Ammon's horn (tissue), 1 donor: ENCODE measurements at places on chromosomes 12 and 14.
A peak's percentile ranks its signal among the peaks of the same experiment; 100 is the strongest.

GRCh38 chr12:70351076-70351475 lies 15.0 kb upstream of the KCNMB4 start:
- DNase-seq, result no peak

DNA sequence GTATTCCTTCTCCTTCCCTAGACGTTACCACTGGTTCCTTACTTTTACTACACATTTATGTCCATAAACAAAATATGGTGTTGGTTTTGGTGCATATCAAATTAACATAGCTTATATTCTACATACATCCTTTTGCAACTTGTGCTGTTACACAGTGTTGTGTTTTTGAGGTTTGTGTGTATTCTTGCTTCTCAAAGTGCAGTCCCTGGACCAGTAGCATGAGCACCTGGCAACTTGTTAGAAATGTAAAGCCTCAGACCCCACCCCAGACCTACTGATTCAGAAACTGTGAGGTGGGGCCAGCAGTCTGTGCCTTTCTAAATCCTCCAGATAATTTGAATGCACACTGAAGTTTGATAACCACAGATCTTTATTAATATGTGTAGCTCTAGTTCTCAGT lies 65.9 kb downstream of the RNFT2 start:
- DNase-seq, result no peak

DNA sequence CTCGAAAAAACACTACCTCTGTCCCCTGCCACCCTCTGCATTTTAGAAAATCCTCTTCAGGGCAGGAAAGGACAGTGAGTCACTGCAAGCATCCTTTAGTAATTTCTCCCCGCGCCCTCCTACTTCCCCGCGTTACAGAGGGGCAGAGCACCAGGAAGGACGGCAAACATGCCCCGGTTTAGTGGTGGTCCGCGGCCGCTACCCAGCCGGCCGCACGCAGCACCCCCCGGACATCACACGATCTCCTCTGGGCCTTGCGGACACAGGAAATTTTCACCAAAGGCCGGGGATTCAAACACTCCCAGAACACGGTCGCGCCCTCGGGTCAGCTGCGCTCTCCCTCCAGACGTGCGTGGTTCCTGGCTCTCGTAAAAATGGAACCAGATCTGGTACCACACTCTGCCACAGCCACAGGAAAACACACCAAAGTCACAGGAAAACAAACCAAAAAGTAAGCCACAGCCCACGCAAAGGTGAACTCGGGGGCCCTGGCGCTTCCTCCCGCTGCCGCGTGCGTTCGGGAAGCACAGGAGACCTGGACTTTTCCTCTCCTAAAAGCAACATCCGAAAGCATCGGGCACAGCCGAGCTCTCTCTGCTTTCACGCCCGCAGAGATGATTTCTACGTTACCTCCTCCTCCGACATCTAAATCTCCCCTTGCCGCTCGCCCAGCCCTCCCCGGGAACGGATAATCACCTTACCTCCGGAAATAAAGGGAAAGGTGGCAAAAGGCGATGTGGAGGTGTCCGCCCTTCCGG lies 839 bp downstream of the SLC38A1 start:
- DNase-seq, result peak; percentile 23

DNA sequence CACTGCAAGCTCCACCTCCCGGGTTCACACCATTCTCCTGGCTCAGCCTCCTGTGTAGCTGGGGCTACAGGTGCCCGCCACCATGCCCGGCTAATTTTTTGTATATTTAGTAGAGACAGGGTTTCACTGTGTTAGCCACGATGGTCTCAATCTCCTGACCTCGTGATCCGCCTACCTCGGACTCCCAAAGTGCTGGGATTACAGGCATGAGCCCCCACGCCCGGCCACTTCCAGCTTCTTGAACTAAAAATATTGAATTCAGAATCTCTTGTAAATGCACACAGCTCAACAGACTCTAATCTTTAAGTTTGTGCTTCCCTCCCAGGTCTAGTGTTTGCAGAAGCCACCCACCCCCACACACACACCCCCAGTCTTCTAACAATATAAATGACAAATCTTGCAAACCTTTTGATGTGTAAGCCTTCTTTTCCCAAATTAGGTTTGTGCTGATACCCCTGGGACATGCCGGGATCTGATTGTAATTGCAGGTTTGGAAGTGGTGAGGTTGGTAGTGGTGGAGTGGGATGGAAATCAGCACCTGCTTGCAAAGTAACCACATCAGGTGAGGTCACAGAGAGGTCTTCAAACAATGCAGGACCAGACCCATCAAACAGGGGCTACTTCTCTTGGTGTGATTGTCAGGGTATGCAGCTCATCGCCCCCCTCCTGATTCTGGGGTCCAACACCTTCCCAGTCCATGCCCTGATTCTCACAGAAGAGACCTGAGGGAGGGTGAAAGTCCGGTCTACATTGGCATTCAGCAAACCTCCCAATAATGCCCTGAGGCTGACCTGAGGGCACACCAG lies 51.4 kb upstream of the GPR132 start:
- no peak for DNase-seq

DNA sequence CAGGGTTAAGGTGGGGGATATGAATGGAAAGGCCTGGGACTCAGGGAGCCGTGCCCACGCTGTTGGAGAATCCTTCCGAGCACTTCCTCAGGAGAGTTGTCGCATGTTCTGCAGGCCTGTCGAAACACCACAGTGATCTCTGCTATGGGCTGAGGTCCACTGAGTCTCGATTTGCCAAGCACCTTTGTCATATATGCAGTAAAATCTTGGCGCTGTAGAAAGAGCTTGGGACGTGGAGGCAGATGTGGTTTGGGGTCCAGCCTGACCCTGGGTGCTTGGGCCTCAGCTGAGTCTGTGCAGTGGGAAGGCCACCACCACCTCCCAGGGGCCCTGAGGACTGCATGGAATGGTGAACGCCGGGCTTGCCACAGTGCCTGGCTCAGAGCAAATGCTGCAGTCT lies 32.9 kb downstream of the C14orf132 start:
- no peak for DNase-seq

GRCh38 chr14:89702073-89702875 lies 252.3 kb downstream of the EFCAB11 start:
- DNase-seq, result peak; percentile 19

GRCh38 chr12:110641521-110641920 lies 27.6 kb downstream of the TCTN1 start:
- DNase-seq, result peak; percentile 39

DNA sequence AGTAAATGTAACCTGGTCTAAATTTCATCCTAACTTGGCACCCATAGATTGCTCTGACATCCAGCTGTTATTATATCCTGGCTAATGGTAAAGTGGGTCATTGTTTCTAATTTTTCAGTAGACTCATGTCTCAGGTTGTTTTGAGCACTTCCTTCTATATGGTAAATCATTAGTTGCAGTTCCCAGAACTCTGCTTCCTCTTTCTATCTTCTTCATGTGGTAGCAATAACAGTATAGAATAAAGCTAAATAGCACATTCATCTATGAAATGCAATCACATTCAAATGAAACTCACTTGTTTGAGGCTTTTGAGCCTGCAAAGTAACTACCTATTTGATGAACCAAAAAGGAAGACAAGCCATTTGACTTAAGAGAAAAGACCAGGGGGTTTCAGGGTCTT lies 65.1 kb upstream of the GZMB start:
- no peak for DNase-seq

- DNase-seq, result no peak
Measured at GRCh38 chr14:68784226-68784910, 8.5 kb downstream of the ZFP36L1 start.

- no peak for DNase-seq
Measured at GRCh38 chr12:131803961-131804521, 24.2 kb upstream of the MMP17 start.

- DNase-seq, result no peak
Measured at GRCh38 chr12:12338527-12339168, 11.4 kb downstream of the MANSC1 start.

- DNase-seq, result no peak
Measured at GRCh38 chr14:102872020-102872419, 50.4 kb upstream of the AMN start.

- DNase-seq, result no peak
Measured at GRCh38 chr14:20904393-20905029, 13.3 kb downstream of the RNASE3 start.

- no peak for DNase-seq
Measured at GRCh38 chr14:78278464-78279250, 108.5 kb downstream of the NRXN3 start.

DNA sequence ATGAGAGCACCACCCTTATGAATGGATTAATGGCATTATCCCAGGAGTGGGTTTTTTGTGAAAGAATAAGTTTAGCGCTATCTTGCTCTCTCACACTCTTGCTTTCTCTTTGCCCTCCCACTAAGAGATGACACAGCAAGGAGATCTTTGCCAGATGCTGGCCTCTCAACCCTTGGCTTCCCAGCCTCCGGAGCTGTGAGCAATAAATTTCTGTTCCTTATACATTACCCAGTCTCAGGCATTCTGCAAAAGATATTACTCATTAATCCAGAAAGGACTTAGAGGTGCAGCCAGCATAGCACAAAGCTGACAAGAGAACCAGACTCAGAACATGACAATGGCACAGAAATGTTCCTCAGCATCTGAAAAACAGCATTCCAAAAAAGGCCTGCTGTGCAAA lies 190.6 kb downstream of the ITPR2 start:
- DNase-seq, result no peak

DNA sequence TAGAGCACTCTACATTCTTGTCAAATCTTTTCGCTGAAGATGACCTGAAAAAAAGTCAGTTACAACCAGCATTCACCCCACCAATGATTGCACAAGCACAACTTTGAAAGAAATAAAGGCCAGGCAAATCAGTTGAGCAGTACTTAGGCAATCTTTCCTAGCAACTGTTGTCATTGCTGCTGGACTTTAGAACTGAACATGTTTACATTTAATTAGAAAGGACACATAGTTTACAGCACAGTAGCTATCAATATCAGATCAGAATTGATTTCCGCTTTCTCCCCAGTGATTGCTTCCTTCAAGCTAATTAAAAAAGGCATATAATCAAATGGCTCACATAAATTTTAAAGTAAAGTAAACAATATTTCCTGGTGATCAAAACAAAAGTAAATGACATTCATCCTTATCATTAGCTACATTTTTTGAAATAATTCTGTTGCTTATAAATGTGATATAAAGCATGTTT lies 128.4 kb downstream of the FOXA1 start:
- no peak for DNase-seq

DNA sequence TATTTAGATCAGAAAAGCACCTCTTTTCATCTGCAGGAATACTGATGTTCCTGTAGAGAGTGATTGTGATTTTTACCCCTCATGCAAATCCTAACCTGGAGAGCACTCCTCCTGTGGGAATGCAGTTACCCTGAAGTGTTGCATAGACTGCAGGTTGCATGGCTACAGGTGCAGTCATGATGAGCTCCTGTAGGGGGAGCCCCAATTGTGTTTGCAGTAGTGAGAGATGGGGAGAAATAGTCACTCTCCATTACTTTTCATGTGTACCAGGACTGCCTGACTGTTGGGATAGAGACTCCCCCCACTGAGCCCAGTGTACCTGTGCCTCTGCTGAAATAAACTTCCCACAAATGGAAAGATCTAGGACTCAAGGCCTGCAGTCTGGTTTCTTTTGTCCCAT lies 1086.5 kb downstream of the SLC6A15 start:
- DNase-seq, result peak; percentile 8

GRCh38 chr14:74190927-74191575 lies 48.2 kb upstream of the VSX2 start:
- peak; percentile 10 for DNase-seq

DNA sequence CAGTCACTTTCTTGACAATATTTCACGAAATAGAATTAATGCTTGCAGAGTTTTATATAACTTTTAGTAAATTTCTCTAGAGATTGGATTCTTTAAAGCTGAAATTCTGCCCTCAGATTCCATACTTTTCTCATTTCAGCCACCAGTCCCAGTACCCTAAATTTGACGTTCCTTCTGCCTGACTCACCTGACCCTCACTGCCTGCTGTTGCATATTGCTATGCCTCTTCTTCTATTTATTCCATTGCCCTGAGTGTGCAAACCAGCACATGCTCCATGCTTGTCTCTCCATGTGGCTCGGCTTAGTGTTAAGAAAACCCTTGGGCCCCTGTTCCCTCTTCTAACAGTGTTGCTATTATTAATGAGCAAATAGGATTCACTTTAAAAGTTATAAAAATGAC lies 533.3 kb downstream of the LRFN5 start:
- no peak for DNase-seq

- DNase-seq, result peak; percentile 13
Measured at GRCh38 chr12:67456431-67456901, 187.3 kb downstream of the CAND1 start.

DNA sequence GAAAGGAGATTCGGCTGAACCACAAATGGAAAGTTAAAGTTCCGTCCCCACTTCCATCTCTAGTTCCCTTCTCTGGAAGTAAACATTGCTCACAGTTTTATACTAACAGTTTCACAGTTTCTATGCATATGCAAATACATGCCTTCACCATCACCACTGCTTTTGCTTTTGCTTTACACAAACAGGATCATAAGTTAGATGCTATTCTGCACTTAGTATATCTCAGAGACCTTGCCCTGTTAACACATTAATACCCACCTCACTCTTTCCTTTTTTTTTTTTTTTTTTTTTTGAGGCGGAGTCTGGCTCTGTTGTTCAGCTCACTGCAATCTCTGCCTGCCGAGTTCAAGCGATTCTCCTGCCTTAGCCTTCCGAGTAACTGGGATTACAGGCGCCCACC lies 890 bp downstream of the TEP1 start:
- DNase-seq, result no peak

GRCh38 chr14:60051721-60052221 lies 40.0 kb upstream of the PCNX4 start:
- no peak for DNase-seq

- no peak for DNase-seq
Measured at GRCh38 chr14:90483571-90483974, 86.7 kb downstream of the CALM1 start.

DNA sequence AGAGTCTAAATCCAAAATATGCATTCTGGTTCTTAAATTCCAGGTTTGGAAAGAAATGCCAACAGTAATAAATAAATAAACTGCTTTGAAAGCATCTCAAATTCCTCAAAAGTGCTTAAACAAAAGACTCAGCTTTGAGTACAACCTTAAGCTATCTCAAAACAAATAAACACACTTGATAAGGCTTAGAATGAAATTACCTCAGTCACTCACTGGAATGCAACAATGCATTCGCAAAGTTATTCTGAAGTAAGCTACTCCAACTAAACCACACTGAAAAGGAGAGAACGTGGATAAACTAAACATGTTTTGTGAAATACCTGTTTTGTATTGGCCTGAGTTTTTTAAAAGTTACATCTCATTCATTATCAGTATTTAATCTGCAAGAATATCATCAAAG lies 1.2 kb downstream of the SPTSSA start:
- no peak for DNase-seq

- DNase-seq, result no peak
Measured at GRCh38 chr14:37550511-37550910, 44.5 kb downstream of the FOXA1 start.

- DNase-seq, result no peak
Measured at GRCh38 chr12:65199604-65200003, 30.2 kb downstream of the LEMD3 start.

DNA sequence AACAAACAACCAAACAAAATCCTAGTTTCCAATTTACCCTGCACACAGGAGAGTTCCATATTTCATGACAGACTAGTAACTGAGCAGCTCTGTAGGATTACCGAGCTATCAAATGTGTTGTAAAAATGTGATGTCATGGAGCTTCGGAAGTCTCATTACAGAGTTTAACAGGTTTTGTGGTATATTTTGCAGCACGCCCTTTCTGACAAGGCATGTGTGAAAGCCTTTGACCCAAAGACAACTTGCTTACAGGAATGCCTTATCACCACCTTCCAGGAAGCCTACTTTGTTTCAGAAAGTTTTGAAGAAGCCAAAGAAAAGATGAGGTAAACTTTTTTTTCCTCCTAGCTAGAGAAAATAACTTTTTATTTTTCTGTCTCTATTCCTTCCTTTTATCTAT lies 92.4 kb downstream of the TPH2 start:
- DNase-seq, result no peak

- DNase-seq, result no peak
Measured at GRCh38 chr12:115588131-115588530, 689.4 kb downstream of the MED13L start.
